ENCODE measurements at places on chromosomes 4 and X.

DNA sequence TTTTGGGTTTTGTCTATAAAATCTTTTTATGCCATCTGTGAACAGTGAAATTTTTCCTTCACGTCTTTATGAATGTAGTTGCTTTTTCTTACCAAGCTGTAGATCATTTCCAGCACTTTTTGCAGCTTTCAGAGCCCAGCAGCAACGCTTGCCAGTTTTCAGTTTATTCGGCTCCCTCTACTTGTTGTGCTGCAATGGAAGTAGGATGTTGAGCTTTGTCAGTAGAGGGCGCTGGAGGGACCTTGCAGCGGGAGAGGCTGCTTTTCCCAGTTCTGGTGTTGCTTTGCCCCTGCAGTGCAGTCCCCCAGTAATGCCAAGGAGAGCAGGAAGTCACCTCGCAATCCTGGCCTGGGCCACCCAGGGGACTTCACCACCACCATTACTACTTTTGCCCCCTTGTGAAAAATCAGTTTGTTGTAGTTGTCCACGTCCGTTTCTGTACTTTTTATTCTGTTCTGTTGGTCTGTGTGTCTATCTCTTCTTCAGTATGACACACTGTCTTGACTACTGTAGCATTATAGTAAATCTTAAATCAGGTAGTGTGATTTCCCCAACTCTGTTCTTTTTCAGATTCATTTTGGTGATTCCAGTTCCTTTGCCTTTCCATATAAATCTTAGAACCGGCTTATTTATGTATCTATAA, 21.8 kb downstream of the CMC4 start:
- no peak for DNase-seq

DNA sequence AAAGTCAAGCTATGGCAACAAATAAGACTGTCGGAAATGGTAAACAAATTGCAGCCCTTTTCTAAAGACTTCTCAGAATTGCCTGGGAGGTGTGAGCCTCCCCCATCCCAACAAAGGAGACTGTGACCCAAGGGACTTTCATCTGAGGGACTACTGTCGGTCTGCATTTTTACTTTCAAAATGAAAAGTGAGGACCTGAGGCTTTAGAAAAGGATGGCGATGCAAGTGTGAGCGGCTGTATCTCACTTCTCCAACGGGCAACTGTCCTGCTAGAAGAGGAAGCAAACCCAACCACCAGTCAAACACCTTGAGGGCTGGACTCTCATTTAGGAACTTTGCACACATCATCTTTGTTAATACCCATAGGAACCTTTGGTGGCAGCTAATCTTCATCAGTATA, 62.6 kb upstream of the CLNK start:
- DNase-seq = no peak

DNA sequence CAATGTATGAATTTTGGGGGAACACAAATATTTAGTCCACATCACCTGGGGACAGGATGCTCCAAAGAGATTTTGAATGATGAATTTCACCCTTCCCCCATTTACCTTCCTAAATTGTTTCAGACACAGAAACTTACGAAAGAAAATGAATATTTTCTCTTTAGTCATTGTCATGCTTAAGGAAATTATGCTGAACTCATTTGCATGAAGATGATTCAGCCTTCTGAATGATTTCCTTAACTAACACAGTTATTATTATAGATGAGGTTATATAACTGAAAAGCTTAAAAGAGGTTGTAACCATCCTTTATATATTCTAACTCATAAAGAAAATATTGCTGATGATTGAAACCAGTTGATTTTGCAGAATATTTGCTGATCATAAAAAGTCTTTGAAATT, 61.1 kb downstream of the KCNIP4 start:
- no peak for DNase-seq

DNA sequence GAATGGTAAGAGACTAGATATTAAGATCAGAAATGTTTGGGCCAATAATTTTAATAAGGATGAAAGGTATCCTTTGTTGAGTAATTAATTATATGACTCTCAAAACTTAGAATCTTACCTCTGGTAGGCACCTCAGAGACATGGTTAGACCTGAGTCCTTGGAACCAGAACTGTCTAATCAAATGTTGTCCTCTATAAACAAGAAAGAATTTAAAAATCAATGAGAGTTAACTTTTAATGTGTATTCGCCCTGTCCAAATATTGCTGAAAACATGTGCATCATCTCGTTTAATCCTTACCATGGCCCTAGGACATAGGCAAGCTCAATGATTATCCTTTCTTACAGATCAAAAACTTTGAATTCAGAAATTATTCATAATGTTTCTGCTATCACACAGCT, 24.0 kb upstream of the NUDT11 start:
- no peak for DNase-seq

- DNase-seq = no peak
Measured at GRCh38 chr4:183287677-183288076, 32.4 kb downstream of the CLDN22 start.

DNA sequence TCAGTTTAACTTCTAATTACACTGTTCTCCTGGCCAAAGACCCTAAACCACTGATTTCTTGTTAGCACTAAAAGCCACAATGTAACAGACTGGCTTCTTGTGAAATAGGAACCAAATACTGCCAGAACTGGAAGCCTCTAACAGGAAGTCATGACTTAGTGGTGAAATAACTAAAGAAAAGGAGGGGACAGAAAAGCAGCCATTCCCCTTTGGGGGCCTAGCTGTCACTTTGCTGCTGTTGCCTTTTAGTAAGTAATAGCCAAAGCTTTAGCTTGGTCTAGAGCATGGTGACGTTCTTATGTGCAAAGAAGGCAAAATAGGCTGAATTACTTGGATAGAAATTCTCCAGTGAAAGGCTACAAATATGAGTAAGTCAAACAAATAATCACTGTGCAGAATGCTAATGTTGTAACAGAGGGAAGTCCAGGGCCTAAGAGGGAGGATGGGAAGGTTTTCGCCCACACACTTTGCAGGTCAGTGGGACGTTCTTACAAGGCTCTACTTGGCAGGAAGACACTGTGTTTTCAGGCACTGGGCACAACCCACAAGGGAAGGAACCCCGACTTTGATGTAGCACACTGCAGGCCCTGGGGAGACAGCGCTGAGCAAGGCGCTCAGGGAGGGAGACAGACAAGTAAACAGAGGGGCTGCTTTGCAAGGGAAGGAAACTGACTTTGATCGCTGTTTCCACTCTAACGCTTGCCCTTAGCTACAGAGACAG, 16.7 kb downstream of the GAB3 start:
- no peak for DNase-seq

DNA sequence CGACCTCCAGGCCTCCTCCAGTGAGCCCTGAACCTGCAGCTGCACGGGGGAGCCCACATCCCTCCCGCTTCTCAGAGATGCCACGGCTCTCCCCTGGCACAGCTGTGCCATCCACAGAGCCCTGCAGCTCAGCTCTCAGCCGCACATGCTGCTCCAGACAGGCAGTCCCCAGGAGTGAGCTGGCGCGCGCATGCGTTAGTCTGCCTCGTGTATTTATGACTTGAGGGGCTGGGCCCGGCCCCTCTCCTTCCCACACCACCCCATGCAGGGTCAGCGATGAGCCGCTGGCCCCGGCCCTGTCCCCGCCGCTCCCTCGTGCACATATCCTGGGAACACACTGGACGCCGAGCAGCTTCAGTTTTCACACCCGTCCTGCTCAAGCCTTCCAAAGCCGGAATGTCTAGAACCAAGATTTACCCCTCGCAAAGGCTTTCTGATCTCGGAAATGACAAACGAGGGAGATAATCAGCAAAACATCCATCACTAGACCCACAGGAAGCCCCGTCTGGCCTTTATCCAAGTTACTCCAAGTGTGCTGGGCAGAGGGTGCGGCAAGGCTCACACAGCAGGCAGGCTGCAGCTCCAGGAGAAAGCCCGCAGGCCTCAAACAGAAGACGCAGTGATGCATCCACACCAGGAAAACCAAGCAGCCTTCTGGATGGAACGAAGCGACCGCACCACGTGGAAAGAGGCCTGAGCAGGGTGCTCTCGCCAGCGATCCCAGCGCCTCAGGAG, 24.3 kb downstream of the GAK start:
- DNase-seq = no peak

DNA sequence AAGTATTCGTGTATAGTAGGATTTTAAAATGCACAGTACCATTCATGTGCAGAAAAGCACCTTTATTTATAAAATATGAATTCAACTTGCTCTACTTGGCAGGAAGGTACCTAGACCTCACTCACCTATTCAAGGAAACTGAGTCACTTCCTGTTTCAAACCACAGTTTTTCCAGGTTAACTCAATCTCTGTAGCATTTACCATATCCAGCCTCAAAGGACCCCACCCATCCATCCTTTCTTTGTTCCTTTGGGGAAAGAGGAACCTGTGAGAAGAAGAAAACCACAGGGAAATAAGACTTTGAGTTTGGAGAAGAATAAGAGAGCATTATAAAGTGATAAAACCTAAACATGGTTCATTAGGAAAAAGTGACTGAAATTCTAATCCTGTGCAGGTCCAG, 250.7 kb downstream of the CBR4 start:
- no peak for DNase-seq

DNA sequence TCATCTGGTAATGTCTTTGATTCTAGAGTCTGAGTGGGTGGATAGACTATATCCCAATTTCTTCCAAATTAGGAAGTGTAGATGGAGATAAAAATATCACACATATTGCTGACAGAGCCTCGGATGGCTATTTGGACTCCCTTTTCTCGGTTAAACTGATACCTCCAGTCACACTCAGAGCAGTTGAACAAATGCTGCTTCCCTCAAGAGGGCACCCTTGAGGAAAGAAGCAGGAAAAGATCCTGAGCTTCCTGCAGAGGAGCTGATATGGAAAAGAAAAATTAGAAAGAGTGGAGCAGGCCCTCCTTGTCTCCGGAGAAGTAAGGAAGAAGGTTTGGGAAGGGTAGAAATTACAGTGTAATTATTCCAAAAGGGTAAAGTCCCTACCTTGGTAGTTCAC, 96.2 kb upstream of the CCSER1 start:
- no peak for DNase-seq

GRCh38 chr4:184306949-184307348, 89.3 kb upstream of the ENPP6 start:
- DNase-seq = no peak

GRCh38 chrX:7580127-7580526, 262.8 kb upstream of the VCX start:
- no peak for DNase-seq

- DNase-seq = no peak
Measured at GRCh38 chr4:67106861-67107460, 438.3 kb downstream of the CENPC start.

DNA sequence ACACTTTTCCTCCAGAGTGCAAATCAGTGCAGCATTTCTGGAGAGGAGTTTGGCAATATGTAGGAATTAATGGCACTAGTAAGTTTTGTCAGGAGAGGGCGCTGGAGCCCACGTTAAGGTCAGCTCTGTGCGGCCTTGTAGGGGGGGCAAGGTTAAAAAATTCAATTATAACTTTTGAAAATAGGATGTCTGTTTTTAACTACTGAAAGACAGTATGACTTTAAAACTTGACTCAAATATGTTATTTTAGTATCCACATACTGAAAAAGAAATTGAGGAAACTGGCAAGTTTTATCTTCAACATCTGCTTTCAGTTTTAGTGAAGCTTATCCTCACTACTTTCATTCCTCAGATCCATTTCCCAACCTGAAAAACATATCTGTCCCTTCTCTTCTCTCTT, 30.9 kb upstream of the HSD17B13 start:
- DNase-seq = no peak

- DNase-seq = no peak
Measured at GRCh38 chr4:100287534-100287933, 97.3 kb upstream of the DDIT4L start.

GRCh38 chrX:33277046-33277445, 65.7 kb upstream of the DMD start:
- no peak for DNase-seq

- DNase-seq = no peak
Measured at GRCh38 chrX:31266203-31267076, 194.6 kb upstream of the FTHL17 start.

DNA sequence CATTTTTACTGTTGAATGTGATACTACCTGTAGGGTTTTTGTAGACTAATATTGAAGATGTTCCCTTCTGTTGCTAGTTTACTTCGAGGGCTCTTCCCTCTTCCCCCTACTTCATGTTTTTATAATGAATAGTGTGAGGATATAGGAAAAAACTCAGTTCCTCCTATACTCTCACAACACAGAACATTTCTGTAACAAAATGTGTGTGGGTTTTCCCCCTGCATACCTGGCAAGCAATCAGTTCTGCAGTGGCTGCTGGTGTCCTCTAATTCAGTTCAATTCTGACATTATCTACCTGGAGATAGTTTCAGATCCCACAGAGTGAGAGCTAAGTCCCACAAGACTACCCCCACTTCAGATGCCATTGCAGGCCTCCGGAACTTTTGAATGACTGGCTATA, 107.9 kb downstream of the KDM6A start:
- DNase-seq = no peak

- DNase-seq = no peak
Measured at GRCh38 chr4:85368932-85369331, 106.0 kb upstream of the ARHGAP24 start.

DNA sequence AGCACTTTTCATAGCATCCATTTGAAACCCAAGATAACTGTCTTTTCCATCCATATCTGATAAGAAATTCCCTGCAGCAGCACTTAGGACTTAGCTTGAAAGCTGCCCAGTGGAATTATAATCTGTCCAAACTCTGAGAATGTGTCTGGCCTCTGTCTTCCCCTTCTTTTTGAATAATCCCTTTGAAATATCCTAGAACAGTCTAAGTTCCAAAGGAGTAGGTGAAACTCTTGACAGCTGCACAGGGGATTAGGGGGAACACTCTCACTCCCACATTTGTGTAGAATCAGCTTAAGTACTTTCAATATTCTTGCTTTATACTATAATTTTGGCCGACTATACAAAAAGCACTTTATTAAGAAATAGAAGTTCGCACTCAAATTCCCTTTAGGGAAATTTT, 157.7 kb downstream of the PAPSS1 start:
- DNase-seq = no peak

- DNase-seq = no peak
Measured at GRCh38 chr4:77176640-77177039, 19.6 kb downstream of the CCNG2 start.

- no peak for DNase-seq
Measured at GRCh38 chrX:68878977-68879645, 50.3 kb downstream of the EFNB1 start.

DNA sequence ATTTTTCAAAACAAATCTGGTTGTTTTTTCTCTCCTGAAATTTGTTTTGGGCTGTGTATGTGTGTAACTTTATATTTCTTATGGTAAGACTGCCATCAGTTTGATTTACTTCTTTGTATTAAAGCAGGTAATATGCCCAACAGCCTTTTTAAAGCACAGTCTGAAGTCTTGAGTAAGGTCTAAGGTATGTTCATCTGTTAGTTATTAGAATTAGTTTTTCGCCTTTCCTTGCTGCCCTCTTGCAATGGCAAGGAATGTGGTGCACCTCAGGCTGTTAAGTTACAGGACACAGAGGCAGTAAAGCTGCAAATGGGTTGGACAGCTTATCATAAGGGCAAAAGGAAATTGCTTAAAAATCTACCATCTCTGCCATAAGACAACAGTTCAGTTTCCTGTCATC, 71.8 kb downstream of the METTL14 start:
- no peak for DNase-seq

GRCh38 chr4:142574306-142574705, 271.8 kb downstream of the INPP4B start:
- DNase-seq = no peak
